ENCODE measurements at places on chromosomes 12 and 14.
A peak's percentile ranks its signal among the peaks of the same experiment; 100 is the strongest.

DNA sequence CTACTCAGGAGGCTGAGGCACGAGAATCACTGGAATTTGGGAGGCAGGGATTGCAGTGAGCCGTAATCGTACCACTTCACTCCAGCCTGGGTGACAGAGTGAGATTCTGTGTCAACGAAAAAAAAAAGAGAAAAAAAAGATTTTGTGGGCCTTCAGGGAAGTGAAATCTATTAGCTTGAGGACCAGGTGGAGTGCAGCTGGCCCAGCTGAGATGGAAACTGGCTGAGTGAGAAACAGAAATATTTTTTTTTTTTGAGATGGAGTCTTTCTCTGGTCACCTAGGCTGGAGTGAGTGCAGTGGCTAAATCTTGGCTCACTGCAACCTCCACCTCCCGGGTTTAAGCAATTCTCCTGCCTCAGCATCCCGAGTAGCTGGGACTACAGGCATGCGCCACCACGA is 2.3 kb upstream of the CLEC4C start:
- DNase-seq = no peak

DNA sequence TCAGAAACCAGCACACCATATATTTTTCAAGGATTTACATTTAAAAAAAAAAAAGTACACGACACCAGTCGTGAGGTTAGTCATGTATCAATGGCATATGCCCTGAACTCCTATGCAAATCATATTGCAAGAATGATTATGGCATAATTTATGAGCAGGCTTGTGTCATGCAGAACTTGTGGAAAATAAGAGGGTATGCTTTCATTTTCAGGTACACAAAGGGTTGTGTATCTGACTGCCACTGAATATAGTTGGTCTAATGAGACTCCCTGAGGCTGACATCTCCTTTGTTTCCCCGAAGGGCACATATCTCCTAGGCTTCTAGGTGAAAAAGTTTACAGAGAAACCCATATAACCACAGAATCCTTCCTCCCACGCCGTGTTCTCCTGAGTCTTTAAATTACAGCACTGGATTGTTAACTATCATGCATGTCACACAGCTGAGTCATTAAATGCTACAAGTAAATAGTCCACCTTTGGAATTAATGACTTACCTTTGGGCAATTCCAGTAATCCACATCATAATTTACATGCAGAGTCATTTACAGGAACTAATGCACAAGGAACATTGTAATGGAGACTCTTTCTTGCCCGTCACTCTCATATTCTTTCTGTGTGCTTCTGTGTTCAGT is 356.7 kb upstream of the DIO2 start:
- no peak for DNase-seq

DNA sequence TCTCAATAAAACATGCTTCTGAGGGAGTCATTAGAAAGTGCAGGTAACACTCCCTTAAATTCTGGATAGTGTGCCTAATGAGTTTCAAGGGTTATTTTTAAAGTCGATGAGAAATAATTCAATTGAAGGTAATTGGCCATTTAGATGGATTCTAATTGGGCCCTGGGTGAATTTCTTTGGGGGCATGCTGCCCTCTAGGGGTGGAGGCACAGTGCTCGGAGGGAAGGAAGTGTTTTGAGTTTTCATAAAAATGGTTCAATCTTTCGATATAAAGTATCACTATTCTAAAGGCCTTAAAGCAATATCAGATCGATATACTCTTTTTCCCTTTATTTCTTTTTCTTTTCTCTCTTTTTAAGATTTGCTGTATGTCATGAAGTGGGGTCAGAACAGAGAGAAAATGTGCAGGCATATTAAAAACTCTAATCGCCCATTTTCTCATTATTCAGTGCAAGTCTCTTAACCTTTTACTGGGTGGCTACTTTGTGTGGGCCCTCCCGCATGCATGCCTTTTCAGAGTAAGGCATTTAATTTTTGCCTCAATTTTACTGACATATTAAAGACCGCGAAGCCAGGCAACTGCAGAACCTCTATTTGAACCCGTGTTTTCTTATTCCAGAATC is 25.5 kb downstream of the NKX2-8 start:
- DNase-seq = peak; percentile 49

GRCh38 chr14:68809524-68809923 is 16.7 kb upstream of the ZFP36L1 start:
- DNase-seq = no peak

DNA sequence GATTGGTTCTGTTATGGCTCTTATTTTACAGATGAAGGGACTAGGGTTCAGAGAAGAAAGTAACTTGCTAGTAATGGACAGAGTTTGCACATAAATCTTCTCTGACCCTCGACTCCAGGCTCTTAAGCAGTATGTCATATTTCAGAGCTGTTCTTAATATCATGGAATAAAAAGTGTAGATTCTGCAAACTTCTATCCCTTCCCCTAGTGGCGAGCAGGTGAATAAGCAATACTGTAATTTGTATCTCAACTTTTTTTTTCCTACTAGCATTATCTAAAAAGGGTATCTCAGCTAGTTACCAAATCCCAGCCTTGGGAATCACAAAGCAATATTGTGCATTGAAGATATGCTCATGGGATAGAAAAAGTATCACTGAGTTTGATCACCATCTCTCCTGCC is 83.2 kb downstream of the ANO4 start:
- no peak for DNase-seq

DNA sequence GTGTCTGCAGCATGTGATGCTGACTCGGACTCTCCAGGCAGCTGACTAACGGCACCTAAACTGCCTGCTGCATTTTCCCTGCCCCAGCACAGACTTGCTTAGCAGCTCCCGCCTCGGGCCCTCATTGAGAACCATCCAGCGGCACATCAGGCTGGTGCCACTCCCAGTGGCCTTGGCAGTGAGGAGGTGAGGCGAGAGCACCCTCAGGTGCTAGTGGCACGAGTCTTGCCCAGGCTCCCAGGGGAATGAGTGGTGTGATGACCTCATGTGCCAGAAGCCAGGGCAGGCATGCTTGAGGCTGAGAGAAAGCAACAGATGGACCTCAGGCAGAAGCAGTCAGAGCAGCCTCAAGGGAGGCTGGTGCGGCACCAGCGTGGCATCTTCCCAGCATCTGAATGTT is 60.2 kb downstream of the PRKCH start:
- no peak for DNase-seq

- no peak for DNase-seq
These were observed 26.3 kb downstream of the LRIG3 start for GRCh38 chr12:58894040-58894439.

DNA sequence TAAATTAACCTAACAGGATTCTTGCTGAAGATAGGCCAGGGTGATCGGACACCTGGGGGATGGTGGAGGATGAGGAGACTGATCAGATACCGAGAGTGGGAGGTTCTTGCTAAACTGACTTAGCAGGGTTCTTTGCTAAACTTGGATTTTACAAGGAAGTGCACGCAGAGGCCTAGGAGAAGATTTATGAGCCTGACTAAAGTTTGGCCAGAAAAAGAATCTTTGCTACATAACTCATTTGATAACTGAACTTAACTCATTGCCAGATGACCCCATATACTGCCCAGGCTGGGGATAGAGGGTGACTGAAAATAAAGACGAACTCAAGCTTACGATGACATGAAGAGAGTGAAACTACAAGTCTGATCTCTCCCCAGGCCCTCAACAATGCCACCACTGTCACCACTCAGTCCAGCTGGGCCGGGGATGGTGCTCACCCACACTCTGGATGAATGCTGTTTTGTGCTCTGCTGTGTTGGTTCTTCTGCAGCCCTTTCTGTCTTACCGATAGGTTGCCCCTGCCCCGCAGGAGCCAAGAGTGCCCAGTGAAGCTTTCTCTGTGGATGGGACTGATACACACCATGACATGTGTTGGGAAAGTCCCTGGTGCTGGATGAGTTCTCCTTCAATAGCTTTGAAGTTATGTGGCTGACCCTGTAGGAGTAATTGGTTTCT is 29.0 kb downstream of the PPFIBP1 start:
- DNase-seq = no peak

- peak; percentile 48 for DNase-seq
These were observed 3.9 kb downstream of the FLRT2 start for GRCh38 chr14:85533861-85534291.

DNA sequence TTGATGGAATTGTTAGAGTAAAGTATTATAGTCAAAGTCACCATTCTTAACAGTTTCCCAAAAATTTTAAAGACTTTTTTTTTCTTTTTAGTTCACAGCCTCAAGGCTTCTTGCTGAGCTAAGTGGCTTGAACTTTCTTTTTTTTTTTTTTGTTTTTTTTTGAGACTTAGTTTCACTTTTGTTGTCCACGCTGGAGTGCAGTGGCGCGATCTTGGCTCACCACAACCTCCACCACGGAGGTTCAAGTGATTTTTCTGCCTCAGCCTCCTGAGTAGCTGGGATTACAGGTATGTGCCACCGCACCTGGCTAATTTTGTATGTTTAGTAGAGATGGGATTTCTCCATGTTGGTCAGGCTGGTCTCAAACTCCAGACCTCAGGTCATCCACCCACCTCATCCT is 92.8 kb downstream of the SETD3 start:
- no peak for DNase-seq

DNA sequence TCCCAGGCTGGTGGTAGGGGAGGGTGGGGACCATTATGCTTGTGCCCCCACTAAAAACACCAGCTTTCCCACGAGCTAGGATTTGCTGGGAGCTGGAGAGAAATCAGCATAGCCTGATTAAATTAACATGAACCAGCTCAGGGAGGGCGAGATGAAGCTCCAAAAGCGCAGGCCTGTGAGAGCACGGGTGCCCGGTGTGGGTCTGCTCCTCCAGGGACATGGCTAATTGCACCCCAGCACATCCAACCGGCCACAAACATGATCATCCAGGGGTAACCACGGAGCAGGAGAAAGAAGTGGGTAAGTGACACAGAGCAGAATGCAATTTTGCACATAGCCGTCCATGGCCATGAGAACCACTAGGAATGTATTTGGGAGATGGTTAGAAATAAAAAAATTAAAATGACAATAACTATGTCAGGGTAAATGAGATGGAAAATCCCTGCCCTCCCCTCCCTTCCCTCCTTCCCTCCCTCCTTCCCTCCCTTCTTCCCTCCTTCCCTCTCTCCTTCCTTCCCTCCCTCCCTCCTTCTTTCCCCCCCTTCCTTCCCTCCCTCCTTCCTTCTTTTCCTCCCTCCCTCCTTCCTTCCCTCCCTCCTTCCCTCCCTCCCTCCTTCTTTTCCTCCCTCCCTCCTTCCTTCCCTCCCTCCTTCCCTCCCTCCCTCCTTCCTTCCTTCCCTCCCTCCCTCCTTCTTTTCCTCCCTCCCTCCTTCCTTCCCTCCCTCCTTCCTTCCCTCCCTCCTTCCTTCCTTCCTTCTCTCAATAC is 26.9 kb downstream of the CLMN start:
- DNase-seq = no peak

- DNase-seq = no peak
These were observed 89.5 kb downstream of the RFLNA start for GRCh38 chr12:124384299-124384894.

GRCh38 chr12:3252450-3252891 is 175.3 kb downstream of the TSPAN9 start:
- no peak for DNase-seq

DNA sequence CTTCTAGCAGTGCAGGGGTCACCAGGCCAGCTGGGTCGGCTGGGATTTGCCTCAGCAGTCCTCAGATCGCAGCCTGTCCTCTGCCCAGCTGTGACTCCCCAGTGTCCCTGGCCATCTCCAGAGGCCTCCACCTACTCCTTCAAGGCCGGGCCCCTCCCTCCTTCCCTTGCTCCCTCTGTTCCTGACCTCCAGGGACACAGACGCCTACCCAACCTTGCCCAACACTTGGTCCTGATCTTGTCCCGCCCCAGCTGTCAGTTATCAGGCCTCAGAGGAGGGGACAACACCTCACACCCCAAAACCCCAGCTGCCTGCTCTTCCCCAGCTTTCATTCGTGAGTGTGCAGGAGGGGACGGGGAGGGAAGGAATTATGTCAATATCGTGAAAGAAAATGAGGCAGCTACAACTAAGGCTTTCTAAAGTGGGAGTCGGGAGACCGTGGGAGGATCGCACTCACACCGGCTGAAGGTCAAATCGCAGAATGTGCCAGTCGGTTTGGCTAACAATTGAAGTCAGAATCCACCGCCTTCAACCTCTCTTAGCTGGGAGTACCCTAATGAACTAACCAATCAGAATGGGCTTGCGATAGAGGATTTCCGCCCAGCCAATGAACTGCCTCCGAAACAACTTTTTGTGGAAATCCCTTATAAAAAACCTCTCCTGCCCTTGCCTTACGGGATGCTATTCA is 9.4 kb upstream of the PLBD2 start:
- DNase-seq = no peak

- DNase-seq = no peak
These were observed 9.4 kb upstream of the TCHP start for GRCh38 chr12:109890620-109891170.

GRCh38 chr12:127675936-127676335 is 591.0 kb upstream of the TMEM132C start:
- DNase-seq = no peak

DNA sequence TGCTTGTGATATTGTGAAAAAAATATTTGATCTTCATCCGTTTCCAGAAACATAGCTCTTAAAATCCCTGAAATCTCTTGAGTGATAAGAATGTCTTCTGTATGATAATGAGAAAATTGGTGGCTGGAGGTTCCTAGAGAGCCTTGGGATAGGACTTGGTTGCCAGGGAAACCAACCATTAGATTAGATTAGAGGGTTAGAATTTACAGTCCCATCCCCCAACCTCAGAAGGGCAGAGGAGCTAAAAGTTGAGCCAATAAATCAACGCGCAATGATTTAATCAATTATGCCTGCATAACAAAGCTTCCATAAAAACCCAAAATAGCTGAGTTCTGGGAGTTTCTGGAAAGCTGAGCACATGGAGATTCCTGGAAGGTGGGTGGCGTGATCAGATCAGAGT is 10.6 kb downstream of the SEL1L start:
- no peak for DNase-seq

DNA sequence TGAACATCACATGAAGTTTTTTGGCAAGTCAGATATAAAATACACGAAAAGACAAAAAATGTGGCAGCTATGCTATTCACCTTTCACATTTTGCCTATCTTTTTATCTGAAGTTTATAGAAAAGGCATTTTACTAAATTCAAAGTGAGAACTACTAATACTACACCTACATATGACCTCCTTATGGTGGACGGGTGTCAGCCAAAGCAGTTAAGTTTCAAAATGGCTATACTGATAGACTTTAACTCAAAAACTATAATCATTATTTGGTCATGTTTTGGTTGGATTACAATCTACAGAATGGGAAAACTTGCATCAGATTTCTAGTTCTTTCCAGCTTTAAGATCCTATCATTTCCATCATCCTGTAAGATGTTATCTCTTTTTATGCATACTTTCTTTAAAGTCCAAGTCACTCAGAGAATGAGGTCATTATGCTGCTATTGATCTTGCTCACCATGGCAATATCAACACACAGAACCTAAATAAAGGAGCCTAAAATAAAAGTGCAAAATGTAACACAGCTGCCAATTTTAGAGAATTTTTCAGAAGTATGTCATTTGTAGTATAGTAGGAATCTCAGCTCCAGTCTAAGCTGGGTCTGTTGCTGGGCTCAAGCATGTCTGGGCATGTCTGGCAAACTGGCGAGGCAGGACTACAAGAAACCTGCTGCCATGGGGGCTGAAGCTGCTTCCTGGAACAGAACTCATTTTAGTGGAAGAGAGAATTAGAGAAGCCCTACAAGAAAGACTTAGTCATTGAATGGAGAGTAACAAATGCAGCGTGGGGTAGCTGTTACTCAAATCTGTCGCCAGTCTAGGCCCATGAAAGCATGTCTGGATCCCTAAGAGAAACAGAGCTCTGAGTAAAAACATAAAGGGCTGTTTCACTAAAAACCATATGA is 7.6 kb upstream of the AEBP2 start:
- DNase-seq = peak; percentile 66

Measured in dermis blood vessel endothelial cell (primary cell).